ENCODE measurements at places on chromosomes 3 and 15.

GRCh38 chr3:188294823-188295487 lies 141.0 kb downstream of the LPP start:
- DNase-seq: no peak

- no peak for DNase-seq
These were observed 51.9 kb upstream of the TBL1XR1 start for GRCh38 chr3:177249203-177249602.

GRCh38 chr3:18740631-18741583 lies 315.8 kb upstream of the SATB1 start:
- DNase-seq: peak; percentile 67

DNA sequence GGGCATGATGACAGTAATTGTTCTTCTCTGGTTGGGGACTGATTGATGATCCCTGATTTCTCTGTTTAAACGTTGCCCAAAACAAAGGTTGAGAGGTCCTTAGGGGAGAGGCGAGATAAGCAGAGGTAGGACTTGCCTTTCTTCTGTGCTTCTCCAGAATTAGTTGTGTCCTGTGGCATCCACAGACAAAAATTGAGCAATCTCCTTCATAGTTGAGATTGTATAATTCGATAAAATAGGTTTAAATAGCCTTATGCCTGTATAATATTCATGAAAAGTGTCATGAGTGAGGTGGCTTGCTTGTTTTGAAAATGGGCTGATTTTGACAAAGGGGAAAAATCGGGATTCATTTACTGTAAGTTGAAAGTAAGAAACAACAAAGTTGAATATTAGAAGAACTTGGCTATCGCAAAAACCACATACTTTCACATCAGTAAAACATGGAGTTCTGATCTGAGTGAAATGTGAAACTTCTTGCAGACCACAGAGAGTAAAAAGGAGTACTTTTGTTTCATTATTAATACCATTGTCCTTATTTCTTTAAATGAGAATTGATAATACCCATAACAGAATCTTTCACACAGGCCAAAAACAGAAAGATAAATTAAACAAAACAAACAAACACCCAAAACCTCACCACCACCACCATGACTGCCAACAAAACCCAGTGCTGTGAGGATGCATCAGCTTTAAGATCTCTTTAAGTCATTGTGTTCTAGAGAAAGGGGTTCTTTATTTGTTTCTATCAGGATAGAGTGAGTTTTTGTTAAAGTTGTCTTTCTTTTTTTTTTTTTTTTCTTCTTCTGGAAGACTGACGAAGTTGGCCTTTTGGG lies 155.7 kb downstream of the LPP start:
- DNase-seq: no peak

- DNase-seq: no peak
These were observed 52.6 kb downstream of the PLCL2 start for GRCh38 chr3:16937326-16937845.

DNA sequence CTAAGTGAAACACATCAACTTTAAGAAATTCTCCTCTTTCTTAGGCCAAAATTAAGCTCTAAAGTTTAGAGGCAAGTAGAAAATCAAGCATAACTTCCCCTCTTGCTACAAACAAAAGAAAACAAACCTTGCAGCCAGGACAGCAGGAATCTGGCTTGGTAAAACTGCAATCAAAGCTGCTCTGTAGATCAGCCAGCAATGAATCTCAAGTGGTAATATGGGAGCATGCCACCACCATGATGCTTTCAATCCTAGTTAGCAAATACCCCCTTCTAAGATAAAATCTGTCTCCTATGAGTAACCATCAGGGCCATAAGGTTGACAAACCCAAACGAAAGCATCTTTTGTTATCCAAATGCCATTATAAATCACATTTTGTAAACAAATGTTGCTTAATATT lies 208.3 kb upstream of the PLSCR5 start:
- DNase-seq: no peak

- DNase-seq: no peak
These were observed 464.4 kb downstream of the SHQ1 start for GRCh38 chr3:72383883-72384282.

DNA sequence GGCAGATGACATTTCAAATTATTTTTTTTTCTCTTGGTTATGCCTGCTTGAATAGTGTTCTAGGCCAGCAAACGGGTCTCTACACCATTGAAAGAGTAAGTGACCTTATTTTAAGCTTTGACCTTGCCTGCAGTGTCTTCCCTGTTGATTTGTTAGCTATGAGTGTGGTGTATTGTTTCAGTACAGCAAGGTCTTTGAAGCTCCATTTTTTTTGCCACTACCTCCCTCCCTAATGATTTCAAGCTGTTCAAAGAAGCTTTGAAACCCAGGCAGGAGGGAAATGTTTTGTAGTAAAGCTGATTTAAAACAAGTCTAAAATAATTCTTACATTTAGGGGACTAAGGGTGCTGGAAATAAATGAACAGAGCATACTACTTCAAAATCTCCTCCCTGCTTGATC lies 1249.8 kb downstream of the ROBO1 start:
- no peak for DNase-seq

- no peak for DNase-seq
These were observed 303.7 kb upstream of the IGF1R start for GRCh38 chr15:98344591-98344990.

DNA sequence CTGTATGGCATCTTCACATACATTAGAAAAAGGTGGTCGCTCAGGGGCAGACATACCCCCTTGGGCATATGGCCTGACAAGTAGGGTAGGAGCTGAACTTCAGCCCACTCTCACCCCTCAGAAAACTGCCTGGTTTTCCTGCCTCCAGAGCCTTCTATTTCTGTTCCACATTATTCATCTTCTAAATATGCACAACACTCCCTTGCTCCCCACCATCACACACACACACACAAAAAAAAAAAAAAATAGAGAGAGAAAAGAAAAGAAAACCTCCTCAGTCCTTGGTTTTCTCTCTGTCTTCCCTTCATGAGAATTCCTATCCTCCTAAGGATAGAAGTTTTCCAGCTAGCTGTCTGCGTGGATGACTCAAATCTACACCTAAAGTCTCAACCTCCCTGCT lies 5.6 kb upstream of the ROPN1 start:
- DNase-seq: no peak

DNA sequence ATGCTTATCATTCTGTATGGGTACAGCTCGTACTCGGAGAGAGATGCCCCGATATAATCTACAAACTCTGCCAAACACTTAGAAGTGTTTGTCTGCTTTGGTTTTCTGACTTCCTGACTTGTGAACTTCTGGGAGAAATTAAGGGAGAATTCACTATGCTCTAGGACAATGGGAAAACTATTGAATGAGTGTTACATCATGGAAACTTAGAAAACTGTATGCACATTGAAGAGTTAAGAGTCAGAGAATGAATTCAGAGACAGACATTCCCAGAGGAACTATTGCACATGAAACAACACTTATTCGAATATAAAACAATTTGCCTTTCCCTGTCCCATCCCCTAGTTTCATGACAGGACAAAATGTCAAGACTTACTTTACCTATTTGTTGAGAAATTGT lies 57.8 kb downstream of the DTWD1 start:
- DNase-seq: no peak

DNA sequence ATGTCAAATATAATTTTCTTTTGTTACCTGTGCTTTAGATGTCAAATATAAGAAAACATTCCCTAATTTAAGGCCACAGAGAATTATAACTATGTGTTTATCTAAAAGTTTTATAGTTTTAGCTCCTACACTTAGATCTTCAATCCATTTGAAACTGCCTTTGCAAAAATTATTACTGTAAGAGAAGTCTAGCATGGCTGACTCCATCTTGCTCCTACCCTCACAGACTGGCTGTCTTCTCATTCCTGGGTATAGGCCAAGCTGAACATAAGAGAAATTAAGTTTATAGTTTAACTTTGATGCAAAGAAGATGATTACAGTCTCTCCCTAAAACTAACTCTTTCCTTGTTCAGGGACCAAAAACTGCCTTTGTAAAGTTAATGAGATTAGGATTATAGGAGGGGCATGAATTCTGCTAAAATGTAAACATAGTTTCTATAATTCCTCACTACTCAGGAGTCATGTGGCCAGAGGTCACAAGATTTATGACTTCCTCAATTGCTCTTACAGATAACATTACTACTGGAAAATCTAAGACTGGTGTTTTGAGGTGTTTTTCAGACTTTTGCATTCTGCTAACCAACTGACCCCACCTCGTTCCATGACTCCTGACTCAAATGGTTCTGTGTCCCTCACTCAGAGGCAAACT lies 184.0 kb downstream of the BCHE start:
- DNase-seq: no peak

- no peak for DNase-seq
These were observed 5.0 kb downstream of the MASP1 start for GRCh38 chr3:187286467-187287059.

DNA sequence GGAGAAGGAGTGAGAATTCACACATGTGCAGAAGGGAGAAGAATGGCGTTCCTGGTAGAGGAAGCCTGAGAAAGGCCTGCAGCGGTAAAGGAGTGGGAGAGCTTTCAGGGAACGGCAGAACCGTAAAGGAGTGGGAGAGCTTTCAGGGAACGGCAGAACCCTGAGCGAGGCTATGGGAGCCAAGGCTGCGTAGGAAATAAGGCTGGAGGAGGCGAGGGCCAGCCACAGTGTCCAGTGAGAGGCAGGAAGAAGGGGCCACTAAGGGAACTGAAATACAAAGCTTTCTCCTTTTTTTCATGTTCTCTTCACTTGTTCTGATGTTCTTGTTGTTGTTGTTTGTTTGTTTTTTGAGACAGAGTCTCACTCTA lies 41.6 kb downstream of the GOLGA6L10 start:
- DNase-seq: no peak

GRCh38 chr3:181610083-181610972 lies 101.4 kb upstream of the SOX2 start:
- no peak for DNase-seq

DNA sequence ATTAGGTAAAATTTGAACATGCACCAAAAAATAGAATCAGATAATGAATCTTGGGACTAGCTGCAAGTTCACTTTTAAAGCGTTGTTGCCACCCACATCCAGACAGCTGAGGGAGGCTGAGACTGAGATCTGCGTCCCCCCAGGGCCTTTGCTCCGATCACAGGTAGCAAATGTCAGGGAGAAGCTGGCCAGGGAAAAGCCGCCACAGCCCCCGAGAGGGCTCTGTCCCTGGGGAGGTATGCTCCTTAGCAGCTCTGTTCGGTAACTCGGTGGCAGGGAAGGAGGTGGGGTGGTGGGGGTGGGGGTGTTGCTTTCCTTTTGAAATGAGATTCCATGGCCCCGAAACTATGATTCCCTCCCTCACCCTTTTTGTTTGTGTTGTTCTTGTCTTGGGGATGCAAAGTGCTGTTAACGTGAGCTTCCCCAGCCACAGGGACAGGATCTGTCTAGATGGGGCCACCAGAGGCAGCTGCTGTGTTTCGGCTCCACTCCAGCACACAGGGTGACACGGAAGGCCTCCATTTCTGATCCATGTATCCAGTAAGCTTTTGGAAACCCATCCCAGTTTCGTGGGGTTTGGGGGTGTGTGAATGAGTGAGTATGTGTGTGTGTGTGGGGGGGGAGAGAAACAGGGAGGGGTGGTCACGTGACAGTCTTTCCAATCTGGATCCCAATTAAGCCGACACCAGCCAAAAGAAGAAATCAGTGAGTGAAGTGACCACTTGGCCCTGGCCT lies 1.1 kb upstream of the MINAR1 start:
- no peak for DNase-seq

- DNase-seq: no peak
These were observed 405.3 kb upstream of the SUCLG2 start for GRCh38 chr3:68059628-68060152.

DNA sequence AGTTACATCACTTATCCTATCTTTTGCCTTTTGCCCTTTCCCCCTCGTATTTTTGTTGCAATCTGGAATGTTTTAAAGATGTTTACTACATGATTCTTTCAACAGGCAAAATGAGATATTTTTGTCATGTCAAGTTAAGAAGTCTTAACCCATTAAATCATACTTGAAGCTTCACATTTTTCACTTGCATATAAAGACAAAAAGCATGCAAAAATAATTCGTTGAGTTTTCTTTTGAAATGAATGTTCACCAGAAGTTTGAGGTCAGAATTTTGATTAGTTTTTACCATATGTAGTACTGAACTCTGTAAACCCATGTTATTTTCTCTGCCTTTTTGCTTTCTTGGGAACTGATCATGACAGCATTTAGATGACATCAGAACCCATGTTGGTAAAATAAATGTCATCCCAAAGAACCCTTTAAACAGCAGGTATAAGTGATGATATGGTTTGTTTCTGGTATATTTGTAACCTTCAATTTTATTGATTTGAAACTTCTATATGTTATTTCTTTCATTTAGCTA lies 188.5 kb downstream of the GHSR start:
- no peak for DNase-seq

DNA sequence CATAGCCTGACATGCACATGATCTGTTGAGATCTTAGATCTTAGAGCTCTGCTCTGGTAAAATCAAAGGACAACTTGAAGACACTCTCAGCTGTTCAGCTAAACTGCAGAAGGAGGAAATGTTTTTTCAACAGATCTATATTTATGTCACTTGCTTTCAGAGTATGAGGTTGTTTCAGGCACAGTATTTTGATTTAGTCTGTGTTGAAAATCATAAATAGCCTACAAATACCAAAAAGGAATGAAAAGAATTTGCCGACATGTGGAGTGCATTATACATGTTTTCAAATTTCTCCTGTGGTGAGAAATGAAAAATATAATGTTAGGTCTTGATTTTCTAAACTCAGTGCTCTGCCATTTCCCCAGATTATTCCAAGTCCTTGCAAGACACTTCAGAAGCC lies 1118.4 kb downstream of the TBL1XR1 start:
- DNase-seq: no peak

GRCh38 chr15:39495871-39496840 lies 84.7 kb upstream of the THBS1 start:
- peak; percentile 61 for DNase-seq

DNA sequence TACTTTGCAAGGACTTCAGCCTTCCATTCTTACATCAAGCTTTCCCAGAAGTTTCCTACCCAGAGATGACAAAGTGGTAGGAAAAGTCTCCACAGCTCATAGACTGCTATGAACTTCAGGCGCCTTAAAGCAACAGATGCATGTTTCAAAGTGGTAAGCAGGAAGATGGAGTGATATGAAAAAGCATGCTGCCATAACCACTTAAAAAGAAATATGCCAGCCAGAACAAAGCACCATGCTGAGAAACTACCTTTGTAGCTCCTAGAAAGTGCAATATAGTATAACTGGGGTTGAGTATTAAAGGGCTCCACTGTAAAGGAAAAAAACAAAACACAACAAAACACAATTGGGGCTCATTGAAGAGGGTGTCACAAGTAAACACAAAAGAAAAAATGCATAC lies 192.4 kb upstream of the STRIT1 start:
- peak; percentile 89 for DNase-seq

DNA sequence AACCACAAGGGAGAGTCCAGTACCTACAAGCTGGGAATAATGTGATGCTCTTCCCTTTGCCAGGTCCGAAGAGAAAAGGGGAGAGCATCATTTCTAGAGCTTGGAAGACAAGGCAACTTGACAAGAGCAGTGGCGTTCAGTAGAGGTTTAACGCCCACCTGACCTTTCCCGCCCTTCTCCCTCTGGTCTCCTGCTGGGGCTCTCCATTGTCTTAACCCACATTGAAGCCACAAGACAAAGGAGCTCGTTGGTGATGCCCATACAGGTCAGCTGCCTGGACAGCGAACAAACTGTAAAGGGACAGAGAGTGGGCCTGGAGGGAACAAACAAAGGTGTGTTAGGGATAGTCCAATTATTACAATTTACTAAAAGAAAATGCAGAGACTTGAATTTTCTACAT lies 13.1 kb upstream of the DUT start:
- DNase-seq: no peak

Measured in Jurkat, Clone E6-1 (cell line).